GF-D8 (cell line): ENCODE measurements at places on chromosomes 7 and 10.

- no peak for DNase-seq
Measured at GRCh38 chr10:132202070-132202970, 15.6 kb downstream of the DPYSL4 start.

GRCh38 chr10:8070440-8070839, 16.0 kb downstream of the GATA3 start:
- no peak for DNase-seq

DNA sequence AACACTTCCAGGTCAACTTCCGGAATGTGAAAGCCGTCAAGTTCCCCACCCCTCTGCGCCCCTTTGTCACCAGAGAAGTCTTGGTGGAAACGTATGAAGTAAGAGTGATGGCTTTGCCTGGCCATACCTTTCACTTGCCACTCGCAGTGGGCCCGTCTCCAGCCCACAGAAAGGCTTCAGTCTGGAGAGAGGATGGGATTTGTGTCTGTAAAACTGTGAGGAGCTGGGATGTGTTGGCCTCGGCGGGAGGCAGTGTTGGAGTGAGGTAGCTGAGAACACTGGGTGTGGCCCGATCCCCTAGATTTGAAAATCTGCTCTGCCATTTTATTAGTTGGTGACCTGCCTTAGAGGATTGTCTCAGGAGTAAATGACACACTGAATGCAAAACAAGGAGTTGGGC, 6.4 kb downstream of the ADCK2 start:
- DNase-seq, result no peak

DNA sequence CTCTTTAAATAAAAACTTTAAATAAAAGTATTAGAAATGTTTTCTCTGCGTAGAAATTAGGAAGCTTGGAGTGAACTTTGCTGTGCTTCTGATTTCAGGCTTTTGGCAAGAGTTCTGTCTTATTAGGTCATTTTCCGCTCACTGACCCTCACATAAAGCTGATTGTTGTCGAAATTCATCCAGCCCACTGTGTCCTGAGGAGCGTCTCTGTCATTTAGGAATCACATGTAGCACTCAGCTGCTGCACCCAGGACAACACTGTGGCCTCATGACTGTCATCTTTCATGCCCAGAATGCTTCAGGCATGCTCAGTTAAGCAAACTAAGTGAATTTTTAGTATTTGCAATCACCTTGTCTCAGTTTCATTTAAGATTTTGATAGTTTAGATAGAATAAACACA, 57.8 kb upstream of the MSRB2 start:
- no peak for DNase-seq
